ENCODE measurements at places on chromosomes 4 and X. TPM values are rescaled to one million over a fixed set of nuclear protein-coding genes. Genes with fewer than 3 reads are reported as not detected.

FUNDC1 gene
- 8.5 TPM for total RNA-seq

C4orf36 gene
- 2.0 TPM for total RNA-seq

GABRA4 gene
- 2.3 TPM for total RNA-seq

HOPX gene
- 325 TPM for total RNA-seq

CLGN gene
- total RNA-seq, result 3.8 TPM

All from esophagus squamous epithelium (tissue), 5 donors.